ENCODE measurements at places on chromosomes 7 and 10.

DNA sequence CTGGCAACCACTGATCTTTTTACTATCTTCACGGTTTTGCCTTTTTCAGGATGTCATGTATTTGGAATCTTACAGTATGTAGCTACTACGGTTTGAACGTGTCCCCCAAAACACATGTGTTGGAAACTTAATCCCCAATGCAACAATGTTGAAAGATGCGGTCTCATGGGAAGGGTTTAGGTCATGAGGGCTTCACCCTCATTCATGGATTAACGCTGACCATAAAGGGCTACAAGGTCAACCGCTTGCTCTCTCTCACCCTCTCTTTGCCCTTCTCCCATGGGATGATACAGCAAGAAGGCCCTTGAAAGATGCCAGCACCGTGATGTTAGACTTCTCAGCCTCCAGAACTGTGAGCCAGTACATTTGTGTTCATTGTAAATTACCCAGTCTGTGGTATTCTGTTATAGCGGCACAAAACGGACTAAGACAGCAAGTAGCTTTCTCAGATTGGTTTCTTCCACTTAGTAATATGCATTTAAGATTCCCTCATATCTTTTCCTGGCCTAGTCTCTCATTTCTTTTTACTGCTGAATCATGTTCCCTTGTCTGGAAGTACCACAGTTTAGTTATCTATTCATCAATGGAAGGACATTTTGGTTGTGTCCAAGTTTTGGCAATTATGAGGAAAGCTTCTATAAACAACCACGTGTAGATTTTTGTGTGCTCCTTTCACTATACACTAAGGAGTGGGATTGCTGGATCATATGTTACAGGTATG lies 3.0 kb upstream of the CRYGN start:
- no peak for DNase-seq

- DNase-seq, result no peak
Measured at GRCh38 chr10:133034092-133034491, 53.6 kb upstream of the ADGRA1 start.

DNA sequence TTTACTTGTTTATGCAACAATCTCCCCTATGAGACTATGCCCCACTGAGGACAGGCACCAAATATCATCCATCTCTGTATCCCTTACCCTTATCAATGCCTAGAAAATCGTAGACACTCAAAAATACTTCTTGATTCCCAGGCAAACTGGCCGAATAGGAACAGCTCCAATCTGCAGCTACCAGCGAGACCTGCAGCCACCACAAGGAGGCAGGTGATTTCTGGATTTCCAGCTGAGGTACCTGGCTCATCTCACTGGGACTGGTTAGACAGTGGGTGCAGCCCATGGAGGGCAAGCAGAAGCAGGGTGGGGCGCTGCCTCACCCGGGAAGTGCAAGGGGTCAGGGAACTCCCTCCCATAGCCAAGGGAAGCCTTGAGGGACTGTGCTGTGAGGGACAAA lies 10.8 kb upstream of the PPP1R3C start:
- no peak for DNase-seq

DNA sequence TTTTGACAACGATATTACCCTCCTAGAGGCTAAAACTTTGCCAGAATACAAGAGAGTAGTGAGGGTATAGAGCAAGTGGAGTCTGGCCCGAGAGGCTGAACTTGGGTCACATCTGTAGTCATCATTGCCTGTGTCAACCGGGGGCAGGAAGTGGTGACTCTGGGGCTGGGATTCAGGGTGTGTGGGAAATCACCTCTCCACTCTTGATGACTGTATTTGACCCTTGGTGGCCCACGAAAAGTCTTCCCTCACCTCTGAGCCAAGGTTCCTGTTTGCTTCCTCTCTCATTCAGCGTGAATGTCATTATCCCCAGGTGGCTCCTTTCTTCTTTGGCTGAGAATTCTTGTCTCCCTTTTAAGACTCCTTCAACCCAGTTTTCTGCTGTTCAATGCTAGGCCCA lies 240.4 kb downstream of the ABCA13 start:
- DNase-seq, result no peak

DNA sequence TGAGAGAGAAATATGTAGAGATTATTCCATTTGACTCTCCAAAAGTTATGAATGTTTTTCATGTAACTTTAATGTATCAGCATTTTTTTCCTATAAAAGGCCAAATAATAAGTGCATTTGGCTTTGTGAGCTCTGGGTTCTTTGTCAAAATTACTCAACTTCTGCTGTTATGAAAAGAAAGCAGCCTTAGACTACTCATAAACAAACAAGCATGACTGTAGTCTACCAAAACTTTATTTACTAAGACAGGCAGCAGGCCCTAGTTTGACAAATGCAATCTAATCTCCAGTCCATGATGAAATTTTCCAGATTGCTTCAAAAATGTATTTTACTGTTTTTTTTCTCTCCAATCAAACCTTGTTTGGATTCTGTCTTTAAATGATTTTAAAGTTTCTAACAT lies 46.3 kb downstream of the MRPL32 start:
- DNase-seq, result no peak

GRCh38 chr10:21702633-21703111 lies 168.6 kb downstream of the MLLT10 start:
- DNase-seq, result no peak

Data from stimulated activated naive CD8-positive, alpha-beta T cell treated with anti-CD3 and anti-CD28 coated beads, Interleukin-15, Interleukin-2, amounts not matched to agents 100 U/mL and 50 U/mL, for 24 hours (primary cell).